ENCODE measurements at places on chromosomes 3 and 15. TPM values are rescaled to one million over a fixed set of nuclear protein-coding genes. Genes with fewer than 3 reads are reported as not detected.

CELF6 gene
- total RNA-seq, result 0.52 TPM

ILDR1 gene
- 2.9 TPM for total RNA-seq

DNA sequence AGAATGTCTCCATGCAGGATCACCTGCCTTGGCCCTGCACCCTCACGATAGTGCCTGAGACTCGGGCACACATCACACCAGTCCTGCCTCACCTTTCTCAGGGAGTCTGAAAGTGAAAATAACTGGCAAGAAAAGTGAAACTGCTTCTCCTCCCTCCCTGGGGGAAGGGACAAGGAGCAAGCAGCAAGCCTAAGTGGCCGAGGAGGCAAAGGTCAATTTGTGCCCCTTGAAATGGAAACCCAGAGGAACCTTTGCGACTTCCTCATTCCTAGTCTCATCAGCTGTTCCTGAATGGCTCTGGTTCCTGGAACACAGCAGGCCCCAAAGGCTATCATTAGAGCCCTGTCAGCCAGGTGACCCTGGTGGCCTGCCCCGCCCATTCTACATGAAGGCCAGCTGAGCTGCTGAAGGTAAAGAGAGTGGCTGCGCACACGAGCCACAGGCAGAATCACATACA, 28.0 kb upstream of the SLCO2A1 start:
- no peaks in the 10 kb centered on the region for H3K36me3 ChIP-seq
- no peaks in the 10 kb centered on the region for H3K27me3 ChIP-seq
- no peak for DNase-seq
- H3K4me3 ChIP-seq, result no peak overlapping the region

- H3K4me3 ChIP-seq, result no peak overlapping the region
- peaks cover 15% of the 10 kb centered on the region for H3K27me3 ChIP-seq
- no peaks in the 10 kb centered on the region for H3K4me1 ChIP-seq
- H3K36me3 ChIP-seq, result no peaks in the 10 kb centered on the region
- DNase-seq, result no peak
These were observed 396.6 kb downstream of the EPHB1 start for GRCh38 chr3:135191708-135192107.

SMCO1 gene
- total RNA-seq, result not detected

DNA sequence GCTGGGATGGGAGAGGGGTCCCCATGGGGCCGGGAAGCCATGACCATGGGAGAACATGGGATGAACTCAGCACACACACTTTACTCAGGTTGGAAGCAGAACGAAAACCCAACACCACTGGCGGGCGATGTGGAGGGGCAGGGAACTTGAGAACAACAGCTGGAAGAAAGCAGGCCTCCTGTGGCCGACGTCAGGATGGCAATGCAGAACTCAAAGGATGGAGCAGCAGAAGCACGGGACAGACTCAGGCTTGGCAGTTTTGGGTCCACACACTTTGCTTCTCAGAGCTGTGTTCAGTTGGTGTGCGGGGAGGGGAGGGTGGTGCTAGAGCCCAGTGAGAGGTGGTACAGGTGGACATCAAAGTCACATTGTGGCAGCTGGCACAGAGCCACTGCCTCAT, 80.7 kb downstream of the SEC22A start:
- no peak for DNase-seq
- no peak overlapping the region for H3K4me3 ChIP-seq
- no peaks in the 10 kb centered on the region for H3K36me3 ChIP-seq
- H3K4me1 ChIP-seq, result no peaks in the 10 kb centered on the region
- H3K27ac ChIP-seq, result no peak overlapping the region
- H3K27me3 ChIP-seq, result no peaks in the 10 kb centered on the region

DNA sequence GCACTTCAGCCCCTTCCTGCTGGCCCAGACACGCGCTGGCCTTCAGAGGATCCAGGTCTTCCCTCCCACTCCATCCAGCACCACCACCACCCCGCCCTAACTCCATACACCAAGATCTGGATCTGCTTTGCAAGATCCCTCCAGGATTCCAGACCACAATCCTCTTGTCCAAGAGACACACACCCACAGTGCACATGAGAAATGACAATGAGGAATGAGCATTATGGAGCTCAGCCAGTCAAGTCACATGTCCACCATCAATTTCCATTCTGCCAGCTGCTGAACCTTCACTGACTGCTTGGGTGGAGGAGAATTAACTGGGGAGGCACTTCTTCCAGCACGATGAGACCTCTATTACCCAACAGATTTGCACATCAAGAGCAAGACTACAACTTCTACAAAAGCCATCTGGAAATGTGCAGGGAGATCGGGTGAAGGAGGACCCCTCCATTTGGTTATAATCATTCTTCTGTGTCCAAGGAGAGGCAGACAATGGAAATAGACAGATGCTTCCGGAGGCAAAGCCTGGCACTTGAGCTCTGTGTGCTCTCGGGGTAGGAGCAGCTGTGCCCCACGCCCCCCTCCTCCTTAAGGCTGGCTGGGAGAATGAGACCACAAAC, 12.3 kb upstream of the SPATA12 start:
- DNase-seq, result no peak
- peaks cover 20% of the 10 kb centered on the region for H3K4me1 ChIP-seq
- H3K27ac ChIP-seq, result no peak overlapping the region
- no peaks in the 10 kb centered on the region for H3K27me3 ChIP-seq

- H3K27ac ChIP-seq, result no peak overlapping the region
- H3K27me3 ChIP-seq, result no peaks in the 10 kb centered on the region
- no peaks in the 10 kb centered on the region for H3K4me1 ChIP-seq
- H3K4me3 ChIP-seq, result no peak overlapping the region
- H3K36me3 ChIP-seq, result no peaks in the 10 kb centered on the region
These were observed 144.0 kb downstream of the AQP9 start for GRCh38 chr15:58282060-58282708.

MRAS gene
- total RNA-seq, result 13.5 TPM

DNA sequence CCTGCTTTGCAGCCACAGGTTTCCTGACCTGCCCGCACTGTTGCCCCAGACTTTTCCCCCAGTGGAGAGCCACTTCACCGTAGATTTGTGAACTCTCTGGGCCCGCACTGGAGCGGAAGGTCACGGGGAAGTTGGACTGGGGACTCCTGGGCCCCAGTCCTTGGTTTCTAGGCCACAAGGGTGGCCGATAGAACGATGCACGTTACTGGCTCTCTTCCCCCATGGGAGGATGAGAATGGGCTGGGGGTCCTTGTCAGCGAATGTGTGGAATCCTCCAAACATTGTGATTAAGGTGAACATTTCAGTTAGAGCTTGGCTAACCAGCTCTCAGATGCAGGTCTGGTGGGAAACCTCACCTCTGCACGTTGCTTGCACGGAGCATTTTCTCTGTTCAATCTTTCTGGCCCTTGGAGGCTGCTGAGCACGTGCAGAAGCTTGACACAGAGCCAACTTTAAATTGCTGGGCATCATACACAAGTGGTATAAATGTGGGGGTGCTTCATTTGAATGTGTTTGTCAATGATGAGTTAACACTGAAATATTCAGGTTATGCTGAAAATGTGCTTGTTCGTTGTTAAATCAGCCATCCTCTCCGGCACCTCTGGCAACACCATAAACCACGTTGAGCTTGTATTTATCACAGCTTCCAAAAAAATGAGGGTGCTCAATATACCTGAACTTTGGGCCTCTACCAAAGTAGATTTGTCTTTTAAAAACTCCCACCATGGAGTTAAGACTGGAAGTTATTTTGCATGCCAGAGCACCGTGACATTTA, 976 bp downstream of the DIS3L start:
- no peak for DNase-seq
- H3K27me3 ChIP-seq, result no peaks in the 10 kb centered on the region
- peak overlapping the region; percentile 67 for H3K4me3 ChIP-seq
- peak overlapping the region; percentile 88 for H3K27ac ChIP-seq
- peaks cover 17% of the 10 kb centered on the region for H3K4me1 ChIP-seq

SCAANT1 gene
- total RNA-seq, result not detected

All from HCT116 (cell line).